Mucosa of descending colon (tissue), 3 donors: ENCODE measurements at places on chromosomes 4 and X.
A peak's percentile ranks its signal among the peaks of the same experiment; 100 is the strongest.

GRCh38 chrX:63758011-63758410 is 27.0 kb downstream of the ARHGEF9 start:
- no peak for DNase-seq

- no peak for DNase-seq
Observed at GRCh38 chr4:126906466-126906865, 726.3 kb upstream of the INTU start.

DNA sequence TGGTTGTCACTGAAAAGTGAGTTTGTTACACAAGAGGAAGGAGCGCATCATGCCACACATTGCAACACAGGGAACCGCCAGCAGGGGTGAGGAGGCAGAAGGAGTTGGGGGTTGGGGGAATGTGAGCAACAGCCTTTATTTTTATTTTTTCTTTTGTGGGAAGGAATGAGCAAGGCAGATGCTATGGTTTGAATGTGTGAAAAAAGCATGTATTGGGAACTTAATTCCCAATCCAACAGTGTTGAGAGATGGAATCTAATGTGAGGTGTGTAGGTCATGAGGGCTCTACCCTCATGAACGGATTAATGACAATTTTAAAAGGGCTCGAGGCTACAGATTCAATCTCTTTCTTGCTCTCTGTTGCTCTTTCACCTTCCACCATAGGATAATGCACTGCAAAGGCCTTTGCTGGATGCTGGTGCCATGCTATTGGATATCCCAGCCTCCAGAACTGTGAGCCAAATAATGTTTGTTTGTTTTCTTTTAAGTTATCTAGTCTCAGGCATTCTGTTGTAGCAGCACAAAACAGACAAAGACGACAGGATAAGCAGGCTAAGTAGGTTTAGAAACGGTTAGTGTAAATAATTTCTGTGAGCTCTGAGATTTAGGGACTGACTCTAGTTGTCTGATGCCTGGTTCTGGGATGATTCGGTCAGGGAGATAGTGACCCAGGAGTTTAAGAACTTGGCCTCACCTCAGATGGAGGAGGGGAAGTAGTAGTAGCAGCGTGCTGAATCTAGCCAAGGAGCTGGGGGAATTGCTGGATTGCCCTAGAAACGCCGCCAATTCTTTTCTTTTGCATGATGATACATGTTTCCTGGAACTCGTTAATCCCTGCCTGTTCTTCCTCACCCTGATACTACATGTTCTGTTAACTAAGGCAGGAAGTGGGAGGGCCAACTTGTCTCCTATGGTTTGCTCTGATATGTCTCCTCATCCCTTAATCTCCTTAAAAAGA is 156.6 kb upstream of the CTSO start:
- DNase-seq: no peak

DNA sequence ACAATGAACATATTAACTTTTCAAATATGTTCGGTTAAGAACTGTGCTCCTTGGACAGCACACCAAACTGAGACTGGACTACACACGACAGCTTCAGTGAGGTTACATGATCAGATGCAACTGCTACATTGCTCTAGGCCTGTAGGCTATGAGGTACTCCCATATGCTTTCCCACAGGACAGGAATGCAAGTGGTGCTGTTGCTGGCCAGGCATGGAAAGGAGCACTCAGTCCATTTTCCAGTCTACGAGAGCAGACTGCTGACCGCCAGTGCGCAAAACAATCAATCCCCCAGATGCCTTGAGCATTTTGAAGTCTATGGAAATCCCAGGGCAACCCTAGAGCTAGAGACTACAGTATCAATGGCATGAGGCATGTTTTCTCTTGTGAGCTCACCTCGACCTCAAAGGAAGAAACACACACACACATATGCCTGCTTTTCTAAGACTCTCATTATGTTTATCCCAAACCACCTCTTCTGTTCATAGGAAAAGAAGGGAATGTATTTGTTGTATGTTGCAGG is 70.8 kb upstream of the SPP1 start:
- no peak for DNase-seq

DNA sequence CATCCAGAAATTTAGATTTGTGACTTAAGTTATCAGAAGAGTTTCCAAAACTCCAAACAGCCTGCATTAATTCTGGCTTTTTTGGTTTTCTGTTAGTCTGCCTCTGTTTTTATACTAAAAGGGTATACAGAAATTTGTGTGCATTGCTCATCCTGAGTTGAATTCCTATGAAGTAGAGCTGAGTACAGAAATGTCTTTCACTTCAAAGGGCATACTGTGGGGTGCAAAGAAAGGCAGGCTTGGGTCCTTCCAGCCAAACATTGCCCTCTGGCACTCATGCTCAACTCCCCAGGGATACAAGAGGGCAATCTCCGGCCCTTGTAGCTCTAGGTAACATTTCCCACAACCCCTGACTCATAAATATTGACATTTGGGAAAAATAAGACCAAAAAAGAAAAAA is 27.6 kb upstream of the TMEM184C start:
- no peak for DNase-seq

- DNase-seq: peak; percentile 39
Observed at GRCh38 chr4:114180481-114180880, 201.0 kb upstream of the ARSJ start.

DNA sequence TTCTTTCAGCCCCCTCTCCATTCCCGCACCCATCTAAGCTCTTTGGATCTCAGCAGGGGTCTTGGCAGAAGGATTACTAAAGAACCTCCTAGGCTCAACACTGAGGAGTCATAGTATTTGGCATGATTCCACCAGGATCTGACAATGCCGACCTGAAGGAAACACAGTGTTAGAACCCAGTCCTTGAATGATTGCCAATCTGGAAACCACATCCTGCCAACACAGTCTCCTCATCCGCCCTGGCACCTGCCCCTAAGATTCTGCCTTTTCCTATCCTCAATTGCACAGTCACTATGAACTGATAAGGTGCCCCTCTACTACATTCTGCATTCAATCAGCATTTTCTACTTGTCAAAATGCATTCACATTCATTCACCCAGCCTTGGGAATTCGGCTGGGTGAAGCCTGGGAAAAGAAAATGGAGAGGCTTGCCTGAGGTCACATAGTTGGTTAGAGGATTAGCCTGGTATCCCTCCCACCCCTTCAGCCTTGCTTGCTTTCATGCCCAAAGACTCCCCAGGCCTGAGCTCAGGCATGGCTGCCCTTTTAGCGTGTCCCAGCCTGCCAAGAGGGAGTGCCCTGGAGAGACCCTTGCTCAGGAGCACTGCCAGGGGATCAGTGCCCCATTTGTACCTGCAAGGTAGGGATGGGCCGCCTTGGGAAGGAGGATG is 2.2 kb upstream of the CLDN2 start:
- DNase-seq: no peak
